Esophagus muscularis mucosa (tissue), 4 donors: ENCODE measurements at places on chromosomes 3 and 15. TPM values are rescaled to one million over a fixed set of nuclear protein-coding genes. Genes with fewer than 3 reads are reported as not detected.

GRCh38 chr3:140249188-140249587 lies 314.2 kb downstream of the CLSTN2 start:
- no peak overlapping the region for H3K27ac ChIP-seq
- no peaks in the 10 kb centered on the region for H3K27me3 ChIP-seq
- no peaks in the 10 kb centered on the region for H3K4me1 ChIP-seq
- H3K36me3 ChIP-seq = no peaks in the 10 kb centered on the region
- no peak for DNase-seq
- no peak overlapping the region for H3K4me3 ChIP-seq

DNA sequence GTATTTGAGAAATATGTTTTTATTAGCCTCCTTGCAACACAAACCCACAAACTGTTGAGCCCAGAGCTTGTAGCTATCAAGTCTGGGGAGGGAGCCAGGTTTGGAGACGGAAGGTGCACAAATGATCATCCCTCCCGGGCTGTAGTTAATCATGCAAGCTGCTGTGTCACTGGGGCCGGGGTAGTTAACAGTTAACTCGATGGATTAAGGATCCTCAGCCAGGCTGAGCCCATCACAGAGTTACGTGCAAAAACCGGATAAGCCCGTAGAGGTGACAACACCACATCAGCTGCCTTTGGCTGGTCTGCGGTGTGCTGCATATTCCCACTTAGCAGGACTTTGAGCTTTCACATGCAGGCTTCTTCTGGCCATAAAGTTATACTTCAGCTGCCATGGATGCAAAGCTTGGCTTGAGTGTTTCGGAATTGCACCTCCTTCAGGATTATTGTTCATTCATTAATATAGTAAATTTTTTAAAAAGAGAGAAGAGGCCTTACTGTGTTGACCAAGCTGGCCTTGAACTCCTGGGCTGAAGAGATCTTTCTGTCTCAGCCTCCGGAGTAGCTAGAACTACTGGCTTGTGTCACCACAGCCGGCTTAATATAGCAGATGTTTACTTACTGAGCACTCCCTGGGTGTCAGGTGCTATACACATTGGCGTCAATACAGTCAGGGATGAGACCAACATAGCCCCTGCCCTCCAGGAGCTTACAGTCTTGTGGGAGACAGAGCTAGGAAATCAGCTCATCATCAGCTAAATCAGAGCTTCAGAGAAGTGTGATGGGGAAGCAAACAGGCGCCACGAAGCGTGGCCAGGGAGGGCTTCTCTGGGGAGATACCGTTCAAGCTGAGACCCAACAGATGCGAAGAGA lies 226.8 kb upstream of the BHLHE40 start:
- H3K27me3 ChIP-seq = no peaks in the 10 kb centered on the region
- no peak for DNase-seq
- no peak overlapping the region for H3K4me3 ChIP-seq

DNA sequence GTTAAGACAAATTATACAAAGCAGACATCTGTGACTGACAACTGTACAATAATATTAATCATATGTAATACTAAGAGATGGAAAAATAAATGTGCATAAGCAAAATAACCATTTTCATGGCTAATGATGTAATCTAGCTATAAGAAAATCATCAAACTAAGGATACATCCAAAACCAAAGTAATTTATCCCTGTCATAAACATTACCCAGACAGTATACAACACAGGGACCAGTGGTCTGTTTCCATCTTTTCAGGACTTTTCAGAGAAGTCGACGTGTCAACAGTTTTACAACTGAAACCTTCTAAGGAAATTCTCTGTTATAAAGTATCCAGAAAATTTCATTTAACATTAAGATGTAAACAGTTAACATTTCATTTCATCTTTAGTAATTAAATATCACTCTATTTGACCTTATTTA lies 11.0 kb downstream of the THBS1 start:
- H3K4me1 ChIP-seq = peaks cover 92% of the 10 kb centered on the region
- no peaks in the 10 kb centered on the region for H3K27me3 ChIP-seq
- H3K4me3 ChIP-seq = no peak overlapping the region
- DNase-seq = no peak

- H3K27me3 ChIP-seq = no peaks in the 10 kb centered on the region
- no peak for DNase-seq
- no peak overlapping the region for H3K4me3 ChIP-seq
- no peak overlapping the region for H3K27ac ChIP-seq
These were observed 23.2 kb downstream of the ALS2CL start for GRCh38 chr3:46670000-46670890.

The FANCD2 gene
- 1.2 TPM for total RNA-seq
